Naive thymus-derived CD4-positive, alpha-beta T cell (primary cell): ENCODE measurements at places on chromosomes 2 and 18.

DNA sequence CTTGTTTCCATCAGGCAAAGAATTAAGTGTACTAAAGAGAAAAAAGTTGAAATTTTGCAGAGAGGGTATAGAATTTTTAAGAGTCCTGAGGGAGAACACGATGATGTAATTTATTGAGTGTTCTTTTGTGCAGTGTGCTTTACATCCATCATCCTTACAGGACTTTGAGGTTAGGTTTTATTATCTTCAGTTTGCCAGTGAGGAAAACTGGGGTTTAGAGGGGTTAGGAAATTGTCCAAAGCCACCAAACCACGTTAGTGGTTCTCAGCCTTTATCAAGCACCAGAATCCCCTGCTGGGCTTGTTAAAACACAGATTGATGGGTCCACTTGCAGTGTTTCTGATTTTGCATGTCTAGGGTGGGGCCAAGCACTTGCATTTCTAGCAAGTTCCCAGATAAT is 277.5 kb downstream of the KCNS3 start:
- no peak for DNase-seq

DNA sequence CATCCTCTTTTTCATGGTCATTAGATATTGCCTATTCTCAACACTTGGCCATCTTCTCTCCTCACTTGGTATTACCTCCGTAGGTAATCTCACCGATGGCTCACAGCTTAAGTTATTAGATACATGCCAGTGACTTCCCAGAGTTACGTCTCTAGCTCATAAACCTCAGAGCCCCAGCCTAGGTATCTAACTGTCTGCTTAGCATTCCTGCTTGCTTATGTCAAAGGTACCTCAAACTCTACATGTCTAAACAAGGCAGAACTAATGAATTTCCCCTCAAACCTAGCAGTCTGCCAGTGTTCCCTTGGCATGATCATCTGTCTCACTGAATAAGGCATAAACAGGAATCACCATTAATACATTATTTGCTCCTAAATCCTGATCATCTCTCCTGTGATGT is 27.7 kb upstream of the ZNF638 start:
- DNase-seq, result no peak

- no peak for DNase-seq
These were observed at the start of gene INHA for GRCh38 chr2:219572237-219573001. Gene INHA, plus strand, starts transcription at chr2:219572310. Its CDS starts 65 bp downstream, at chr2:219572375.

GRCh38 chr2:113842919-113843736 is 46.8 kb upstream of the ACTR3 start:
- no peak for DNase-seq

- no peak for DNase-seq
These were observed 18.9 kb upstream of the IL1R2 start for GRCh38 chr2:101972621-101973434.

DNA sequence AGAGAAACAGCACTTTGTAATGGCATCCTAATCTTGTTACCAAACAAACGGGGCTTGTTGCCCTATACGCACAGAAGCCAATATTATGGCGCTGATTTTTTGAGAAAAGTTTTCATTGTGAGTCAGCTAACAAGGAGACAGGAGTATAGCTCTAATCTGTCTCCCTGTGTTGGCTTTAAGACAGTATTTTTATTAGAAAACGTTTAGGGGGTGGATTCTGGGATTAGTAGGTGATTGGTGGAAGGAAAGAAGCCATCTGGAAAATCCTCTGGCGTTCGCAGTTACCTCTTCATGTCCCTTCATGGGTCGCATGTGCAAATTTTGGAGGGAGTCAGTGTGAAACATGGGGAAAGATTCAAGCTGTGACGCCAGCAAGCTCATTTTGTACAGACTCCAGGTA is 698 bp upstream of the TMEM237 start:
- DNase-seq, result no peak

DNA sequence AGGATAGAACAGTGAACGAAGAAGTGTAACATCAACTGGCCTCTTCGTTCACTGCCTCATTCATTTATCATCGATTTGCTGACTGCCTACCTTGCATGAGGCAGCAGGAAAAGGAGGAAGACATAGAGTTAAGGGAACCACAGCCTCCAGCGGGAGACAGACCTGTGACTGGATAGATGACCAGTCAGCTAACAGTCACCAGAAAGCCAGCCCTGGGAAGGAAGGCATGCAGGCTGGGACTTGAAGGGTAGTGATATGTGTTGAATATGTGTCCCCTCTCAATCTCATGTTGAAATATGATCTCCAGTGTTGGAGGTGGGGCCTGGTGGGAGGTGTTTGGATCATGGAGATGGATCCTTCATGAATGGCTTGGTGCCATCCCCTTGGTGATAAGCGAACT is 58.3 kb downstream of the CTIF start:
- DNase-seq, result no peak

- no peak for DNase-seq
These were observed 24.8 kb upstream of the STK39 start for GRCh38 chr2:168272225-168272624.

GRCh38 chr18:57916684-57917083 is 113.6 kb upstream of the ATP8B1 start:
- no peak for DNase-seq

DNA sequence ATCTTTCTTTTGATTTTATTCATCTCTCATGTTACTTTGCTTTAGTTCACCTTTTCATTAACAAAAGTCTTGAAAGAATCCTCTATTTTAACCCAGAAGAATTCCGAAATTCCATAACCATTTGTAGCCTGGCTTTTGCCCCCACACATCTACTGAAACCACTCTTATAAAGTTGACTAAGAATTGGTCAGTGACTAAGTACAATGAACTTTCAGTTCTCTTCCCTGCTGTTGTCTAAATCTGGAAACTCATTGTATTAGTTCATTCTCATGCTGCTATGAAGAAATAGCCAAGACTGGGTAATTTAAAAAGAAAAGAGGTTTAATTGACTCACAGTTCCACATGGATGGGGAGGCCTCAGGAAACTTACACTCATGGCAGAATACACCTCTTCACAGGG is 49.9 kb upstream of the PNPT1 start:
- no peak for DNase-seq

GRCh38 chr2:127873707-127874303 is 12.0 kb downstream of the AMMECR1L start:
- no peak for DNase-seq

DNA sequence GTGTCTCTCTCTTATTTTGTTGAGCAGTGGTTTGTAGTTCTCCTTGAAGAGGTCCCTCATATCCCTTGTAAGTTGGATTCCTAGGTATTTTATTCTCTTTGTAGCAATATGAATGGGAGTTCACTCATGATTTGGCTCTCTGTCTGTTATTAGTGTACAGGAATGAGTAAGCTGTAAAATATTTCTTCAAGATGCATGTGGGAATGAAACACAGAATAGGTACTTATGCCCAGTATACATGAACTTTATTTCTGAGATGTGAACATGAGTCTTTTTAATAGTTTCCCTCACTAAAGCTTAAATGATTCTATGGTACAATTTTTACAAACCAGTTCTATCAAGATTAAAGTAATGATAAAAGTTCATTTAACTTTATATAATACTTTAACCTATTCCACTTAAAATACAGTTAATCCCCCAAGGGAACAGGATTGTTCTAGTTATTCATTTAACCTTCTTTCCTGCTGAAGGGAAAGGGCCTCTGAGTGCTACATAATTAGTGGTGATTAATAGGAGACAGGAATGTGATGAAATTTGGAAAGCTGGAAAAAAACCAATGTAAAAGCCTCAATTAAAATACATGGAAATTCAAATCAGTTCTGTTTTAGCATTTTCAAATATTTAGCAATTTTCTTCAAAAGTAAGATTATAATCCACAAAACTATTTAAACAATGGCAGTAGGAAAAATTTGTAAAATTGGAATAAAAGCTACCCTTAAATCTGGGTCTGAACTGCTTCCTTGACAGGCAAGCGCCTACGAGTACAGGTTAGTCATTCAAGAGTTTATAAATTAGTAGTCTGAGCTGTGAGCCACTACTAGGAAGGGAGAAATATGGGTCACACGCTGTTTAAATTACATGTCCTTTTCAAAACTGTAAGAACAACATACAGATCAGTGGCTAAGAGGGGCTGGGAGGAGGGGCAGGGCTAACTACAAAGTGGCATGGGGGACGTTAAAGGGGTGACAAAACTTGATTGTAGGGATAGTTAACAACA is 28.9 kb downstream of the SPIRE1 start:
- DNase-seq, result no peak

GRCh38 chr18:31740180-31740579 is 20.5 kb downstream of the SLC25A52 start:
- no peak for DNase-seq

DNA sequence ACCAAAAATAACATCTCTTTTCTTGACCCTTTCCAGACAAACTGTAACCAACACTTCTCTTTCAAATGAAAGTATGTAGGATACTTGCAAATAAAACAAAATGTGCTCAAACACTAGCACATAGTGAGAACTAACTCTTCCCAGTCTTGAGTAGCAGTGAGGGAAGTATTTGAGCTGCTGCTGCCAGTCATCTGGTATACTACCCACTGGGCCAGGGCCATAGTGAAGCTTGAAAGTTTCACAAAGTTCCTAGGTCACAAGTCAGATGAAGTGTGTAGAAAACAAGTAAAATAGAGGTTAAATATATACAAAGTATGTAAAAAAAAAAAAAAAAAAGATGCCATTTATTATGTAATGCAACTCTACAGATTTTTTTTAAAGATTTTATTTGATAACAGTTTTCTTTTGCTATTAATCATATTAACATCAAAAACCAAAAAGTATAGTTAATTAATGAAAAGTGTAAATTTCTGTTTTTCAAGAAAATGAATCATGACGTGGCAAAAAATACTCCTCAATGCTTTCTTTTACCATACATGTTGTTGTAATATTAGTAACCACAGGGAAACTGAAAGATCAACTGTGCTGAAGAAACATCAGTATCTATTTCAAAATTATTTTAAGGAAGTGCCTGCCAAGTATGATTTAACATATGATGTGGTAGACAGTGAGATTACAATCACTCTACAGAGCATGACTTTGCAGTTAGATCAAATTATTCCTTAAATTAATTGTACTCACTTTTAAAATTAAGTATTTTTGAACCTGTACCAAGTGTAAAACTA is 21.6 kb upstream of the TRIB2 start:
- no peak for DNase-seq

DNA sequence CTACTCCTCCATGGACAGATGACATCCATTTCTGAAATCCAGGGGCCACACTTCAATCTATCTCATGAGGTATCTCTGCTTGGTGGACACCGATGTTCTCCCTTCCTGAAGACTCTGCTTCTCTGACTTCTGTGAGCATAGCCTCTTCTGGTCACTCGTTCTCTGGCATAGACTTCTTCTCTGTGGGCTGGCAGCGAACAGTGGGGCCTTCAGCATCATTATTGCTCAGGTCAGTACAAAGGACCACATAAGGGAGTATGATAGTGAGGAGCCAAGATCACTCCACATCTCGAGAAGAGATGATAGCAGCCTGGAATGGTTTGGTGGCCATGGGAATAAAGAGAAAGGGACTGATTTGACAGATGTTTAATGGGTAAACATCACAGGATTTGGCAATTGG is 8.0 kb upstream of the KCMF1 start:
- no peak for DNase-seq

DNA sequence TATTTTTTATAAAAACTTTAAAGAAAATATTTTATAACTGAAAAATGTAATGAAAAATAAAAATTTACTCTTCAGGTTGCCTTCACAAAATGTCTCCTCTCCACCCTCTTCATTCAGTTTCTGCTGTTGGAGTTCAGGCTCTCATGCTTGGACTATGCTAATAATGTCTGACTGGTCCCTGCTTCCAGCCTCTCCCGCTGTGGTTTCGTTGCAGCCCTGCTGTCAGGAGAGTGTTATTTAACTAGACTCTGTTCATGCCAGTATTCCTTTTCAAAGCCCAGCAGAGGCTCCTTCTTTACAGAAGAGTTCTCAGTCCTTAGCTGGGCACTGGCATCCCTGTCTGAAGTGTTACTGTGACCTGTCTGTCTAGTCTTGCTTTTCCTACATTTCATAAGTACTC is 40.4 kb downstream of the CLIP4 start:
- DNase-seq, result no peak

GRCh38 chr2:99035920-99036319 is 99.9 kb upstream of the CRACDL start:
- DNase-seq, result no peak

DNA sequence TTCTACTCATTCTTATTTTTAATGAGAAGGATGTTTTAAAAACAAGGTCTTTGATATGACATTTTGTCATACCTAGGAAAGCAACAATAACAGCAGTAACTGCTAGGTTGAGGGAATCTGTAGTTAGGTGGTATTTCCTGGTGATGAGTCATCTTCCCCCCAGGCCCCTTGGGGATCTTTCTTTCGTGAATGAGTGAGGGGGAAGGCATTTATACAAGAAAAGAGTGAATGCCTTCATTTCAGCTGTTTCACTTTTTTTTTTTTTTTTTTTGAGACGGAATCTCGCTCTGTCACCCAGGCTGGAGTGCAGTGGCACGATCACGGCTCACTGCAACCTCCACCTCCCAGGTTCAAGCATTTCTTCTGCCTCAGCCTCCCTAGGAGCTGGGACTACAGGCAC is 108.6 kb downstream of the MAP4K4 start:
- DNase-seq, result no peak
